Naive thymus-derived CD4-positive, alpha-beta T cell (primary cell): ENCODE measurements at places on chromosomes 6 and 20.

DNA sequence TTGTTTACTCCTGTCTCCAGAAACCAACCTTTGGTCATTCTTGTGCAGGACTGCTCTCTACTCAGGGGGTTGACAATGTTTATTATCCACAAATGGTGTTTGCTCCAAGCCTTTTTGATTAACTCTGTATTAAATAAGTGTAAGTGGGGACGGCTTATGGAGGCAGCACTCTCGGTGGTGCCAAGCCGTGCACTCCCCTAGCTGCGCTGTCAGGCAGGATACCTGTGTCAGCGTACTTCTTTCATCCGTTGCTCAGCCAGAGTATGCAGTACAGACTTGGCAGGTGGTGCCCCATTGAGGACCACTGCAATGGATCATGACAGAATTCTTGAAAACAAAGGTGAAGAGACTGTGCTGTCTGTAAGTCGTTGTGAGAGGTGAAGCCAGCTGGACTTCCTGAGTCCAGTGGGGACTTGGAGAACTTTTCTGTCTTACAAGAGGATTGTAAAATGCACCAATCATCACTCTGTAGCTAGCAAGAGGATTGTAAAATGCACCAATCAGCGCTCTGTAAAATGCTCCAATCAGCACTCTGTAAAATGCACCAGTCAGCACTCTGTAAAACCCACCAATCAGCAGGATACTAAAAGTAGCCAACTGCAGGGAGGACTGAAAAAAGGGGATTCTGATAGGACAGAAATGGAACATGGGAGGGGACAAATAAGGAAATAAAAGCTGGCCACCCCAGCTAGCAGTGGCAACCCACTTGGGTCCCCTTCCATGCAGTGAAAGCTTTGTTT, 480.0 kb downstream of the MEI4 start:
- DNase-seq = no peak

DNA sequence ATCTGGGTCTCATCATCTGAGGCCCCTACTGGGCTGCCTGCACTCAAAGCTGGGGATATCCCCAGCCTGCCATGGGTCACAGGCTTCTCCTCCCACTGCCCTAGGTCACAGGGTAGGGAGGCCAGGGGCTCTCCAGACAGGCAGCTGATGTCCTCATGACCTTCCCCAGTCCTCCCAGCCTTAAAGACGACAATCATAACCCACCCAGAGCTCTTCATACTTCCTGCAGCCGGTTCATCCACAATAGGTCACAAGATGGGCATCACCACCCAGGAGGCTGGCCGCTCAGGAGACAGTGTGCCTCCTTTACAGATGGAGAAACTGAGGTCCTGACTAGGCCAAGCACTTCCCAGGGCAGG, 15.2 kb downstream of the TFEB start:
- no peak for DNase-seq

GRCh38 chr6:154157706-154158105, 118.7 kb downstream of the OPRM1 start:
- no peak for DNase-seq

DNA sequence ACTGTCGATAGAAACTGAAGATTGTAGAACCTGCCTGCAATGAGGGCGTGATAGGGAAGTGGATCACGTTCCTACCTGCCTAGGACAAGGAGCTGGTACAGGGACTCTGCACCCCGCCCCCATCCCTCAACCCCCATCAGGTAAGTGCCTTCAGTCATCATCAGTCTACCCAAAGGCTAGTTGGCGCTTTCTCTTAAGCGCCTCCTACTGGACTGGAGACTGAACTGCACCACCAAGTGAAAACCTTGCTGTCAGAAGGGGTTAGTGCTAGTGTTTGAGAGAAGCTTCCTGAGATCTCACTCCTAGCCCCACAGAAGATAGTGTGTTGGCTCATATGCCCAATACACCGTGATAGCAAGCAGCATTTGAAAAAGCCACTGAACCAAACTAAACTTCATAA, 706.5 kb upstream of the MAN1A1 start:
- DNase-seq = no peak

DNA sequence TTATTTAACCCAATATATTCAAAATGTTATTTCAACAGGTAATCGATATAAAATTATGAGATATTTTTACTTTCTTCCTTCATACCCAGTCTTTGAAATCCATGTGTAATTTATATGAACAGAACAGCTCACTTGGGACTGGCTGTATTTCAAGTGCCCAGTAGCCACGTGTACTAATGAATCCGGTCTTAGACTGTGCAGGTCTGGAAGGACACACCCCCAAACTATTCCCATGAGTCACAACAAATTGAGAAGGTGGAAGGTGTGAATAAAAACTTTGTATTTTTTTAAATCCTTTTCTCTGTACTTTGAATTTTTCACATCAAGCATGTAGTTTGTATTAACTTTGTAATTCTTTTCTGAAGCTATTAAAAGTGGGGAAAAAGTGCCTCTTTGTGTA, 2.8 kb downstream of the UNC5CL start:
- DNase-seq = no peak
